ENCODE measurements at places on chromosomes 13 and 19.

DNA sequence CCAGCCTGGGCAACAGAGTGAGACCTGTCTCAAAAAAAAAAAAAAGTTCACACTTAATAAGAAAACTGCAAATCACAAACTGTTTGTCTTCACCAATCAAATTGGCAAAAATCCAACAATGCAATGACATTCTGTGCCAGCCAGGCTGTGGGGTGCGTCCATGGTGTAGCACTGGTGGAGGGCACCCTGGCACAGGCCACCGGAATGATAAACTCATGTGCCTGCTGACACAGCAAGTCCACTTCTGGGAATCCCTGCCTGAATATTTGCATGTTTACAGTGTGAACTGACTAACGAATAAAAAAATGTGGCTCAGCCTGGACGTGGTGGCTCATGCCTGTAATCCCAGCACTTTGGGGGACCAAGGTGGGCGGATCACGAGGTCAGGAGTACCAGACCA lies 1.6 kb upstream of the LRRC25 start:
- no peak for DNase-seq

DNA sequence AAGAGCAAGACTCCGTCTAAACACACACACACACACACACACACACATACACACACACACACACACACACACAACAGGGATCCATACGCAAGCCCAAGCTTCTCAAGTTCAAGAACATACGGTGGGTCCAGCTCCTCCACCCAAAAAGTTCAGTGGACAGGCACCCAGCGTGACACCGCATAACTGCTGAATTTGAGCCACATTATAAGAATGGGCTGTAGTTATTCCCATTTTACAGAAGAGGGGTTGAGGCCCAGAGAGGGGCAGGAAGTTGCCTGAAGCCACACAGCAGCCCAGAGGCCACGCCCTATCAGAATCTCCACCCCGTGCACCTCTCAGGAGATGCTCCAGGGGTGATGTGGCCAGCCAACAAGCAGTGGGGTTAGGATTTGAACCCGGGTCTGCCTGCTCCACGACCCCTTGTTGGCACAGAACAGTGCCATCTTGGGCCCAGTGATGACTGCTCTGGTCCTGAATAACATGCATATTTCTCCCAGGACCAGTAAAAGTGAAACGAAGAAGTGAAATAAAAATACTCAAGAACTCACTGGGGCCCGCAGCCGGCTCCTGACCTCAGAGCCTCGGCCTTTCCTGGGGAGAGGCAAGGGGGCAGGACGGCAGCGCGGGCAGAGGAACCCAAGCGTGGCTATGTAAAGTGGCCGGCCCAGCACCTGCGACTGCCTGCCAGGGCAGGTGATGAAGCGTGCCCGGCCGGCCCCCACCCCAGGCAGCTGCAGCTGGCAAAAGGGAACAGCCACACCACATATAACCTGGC lies 61.9 kb downstream of the AP1M1 start:
- DNase-seq: no peak

- no peak for DNase-seq
These were observed 61.8 kb downstream of the WDFY2 start for GRCh38 chr13:51645761-51646670.

DNA sequence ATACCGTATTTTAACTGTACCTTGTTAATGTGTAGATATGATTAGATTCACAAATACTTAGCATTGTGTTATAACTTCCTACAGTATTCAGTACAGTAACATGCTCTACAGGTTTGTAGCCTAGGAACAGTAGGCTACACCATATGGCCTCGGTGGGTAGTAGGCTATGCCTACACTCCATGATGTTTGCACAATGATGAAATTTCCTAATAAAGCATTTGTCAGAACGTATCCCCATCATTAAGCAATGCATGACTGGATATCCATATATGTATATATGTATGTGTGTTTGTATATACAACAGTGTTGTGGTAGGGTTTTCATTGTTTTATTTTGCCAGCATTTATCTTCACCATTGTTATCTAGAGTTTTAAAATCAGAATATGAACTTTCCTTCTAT lies 119.4 kb downstream of the SLC7A1 start:
- no peak for DNase-seq

GRCh38 chr13:98568918-98569317 lies 8.0 kb downstream of the STK24 start:
- no peak for DNase-seq

Measured in DMS 273 treated with DMSO at 0.1 percent for 48 hours (cell line).